ENCODE measurements at places on chromosomes 16 and 17.

- DNase-seq: no peak
Observed at GRCh38 chr16:56300242-56300623, 108.9 kb downstream of the GNAO1 start.

- no peak for DNase-seq
Observed at GRCh38 chr17:40461732-40462342, 18.6 kb downstream of the IGFBP4 start.

DNA sequence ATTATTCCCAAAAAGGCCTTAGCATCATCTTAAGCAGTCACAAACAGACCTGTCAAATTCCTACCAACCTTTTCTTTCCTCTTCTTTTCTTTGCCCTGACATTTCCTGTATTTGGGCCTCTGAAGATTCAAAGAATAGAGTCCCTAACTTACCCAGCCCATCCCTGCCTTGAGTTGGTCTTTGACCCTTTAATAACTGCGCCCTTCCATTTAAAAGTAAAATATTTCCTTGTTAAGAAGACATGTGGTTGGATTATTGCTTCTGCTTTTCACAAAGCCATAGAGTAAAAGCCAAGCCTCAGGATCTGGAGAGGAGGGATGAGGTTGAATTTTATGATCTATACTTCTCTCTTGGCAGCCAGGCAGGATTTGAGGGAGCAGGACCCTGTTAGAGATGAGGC is 13.2 kb upstream of the CCL23 start:
- DNase-seq: no peak

- DNase-seq: no peak
Observed at GRCh38 chr17:82350182-82351030, 8.6 kb upstream of the TEX19 start.

- DNase-seq: no peak
Observed at GRCh38 chr17:81573794-81574642, 21.9 kb upstream of the FAAP100 start.

DNA sequence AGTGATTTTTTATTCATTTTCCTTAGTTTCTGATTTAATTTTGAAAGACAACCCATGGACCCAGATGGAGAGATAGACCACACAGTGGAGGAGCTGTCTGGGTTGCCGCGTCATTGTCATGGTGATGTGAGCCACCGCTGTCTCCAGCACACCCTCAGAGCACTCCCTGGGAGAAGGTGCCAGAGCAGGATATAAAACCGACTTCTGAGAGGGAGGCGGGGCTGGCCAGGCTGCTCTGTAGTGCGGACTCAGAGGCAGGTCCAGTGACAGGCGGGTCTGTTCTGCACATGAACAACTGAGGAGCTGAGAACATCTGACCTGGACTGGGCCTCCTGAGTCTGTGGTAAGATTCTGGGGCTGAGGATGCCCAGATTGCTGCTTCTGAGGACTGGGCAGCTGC is 216.3 kb upstream of the NLRP1 start:
- DNase-seq: no peak

DNA sequence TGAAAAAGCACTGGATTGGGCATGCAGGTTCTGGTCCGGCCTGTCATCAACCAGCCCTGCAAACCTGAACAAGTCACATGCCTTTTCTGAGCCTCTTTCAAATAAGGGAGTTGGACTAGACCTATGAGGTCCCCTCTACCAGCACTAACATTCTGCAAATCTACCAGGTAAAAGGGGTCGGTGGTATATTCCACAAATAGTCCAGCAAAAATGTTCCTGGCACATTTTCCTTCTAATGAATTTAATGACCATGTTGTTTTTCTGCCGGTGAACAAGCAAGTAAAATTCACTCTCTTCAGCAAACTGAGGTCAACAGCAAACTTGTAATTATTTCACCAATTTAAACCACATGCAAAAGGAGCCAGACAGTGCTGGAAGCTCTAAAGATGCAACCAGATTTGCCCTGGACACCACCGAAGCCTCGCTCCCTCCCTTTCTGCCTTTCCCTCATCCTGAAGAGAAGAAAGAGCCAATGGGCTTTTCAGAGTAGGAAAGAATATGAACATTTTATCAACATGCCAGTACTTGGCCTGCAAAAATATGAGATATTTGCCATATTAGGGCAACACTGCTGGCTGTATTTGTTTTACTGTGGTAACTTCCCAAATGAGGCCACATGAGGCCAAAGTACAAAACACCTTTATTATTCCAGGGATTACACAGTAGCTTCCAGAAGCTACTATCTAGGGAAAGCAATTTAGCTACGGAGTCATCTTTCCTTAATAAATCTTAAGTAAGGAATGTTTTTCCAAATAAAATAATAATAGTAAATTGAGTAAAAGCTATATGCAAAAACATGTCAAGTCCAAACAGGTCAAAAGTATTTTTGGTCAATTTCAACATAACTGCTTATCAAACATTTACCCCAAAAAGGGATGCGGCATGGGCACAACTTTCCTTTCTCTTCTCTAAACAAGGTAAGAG is 45.0 kb downstream of the USP31 start:
- no peak for DNase-seq

- DNase-seq: no peak
Observed at GRCh38 chr17:74713171-74713755, 540 bp upstream of the CD300LF start.

DNA sequence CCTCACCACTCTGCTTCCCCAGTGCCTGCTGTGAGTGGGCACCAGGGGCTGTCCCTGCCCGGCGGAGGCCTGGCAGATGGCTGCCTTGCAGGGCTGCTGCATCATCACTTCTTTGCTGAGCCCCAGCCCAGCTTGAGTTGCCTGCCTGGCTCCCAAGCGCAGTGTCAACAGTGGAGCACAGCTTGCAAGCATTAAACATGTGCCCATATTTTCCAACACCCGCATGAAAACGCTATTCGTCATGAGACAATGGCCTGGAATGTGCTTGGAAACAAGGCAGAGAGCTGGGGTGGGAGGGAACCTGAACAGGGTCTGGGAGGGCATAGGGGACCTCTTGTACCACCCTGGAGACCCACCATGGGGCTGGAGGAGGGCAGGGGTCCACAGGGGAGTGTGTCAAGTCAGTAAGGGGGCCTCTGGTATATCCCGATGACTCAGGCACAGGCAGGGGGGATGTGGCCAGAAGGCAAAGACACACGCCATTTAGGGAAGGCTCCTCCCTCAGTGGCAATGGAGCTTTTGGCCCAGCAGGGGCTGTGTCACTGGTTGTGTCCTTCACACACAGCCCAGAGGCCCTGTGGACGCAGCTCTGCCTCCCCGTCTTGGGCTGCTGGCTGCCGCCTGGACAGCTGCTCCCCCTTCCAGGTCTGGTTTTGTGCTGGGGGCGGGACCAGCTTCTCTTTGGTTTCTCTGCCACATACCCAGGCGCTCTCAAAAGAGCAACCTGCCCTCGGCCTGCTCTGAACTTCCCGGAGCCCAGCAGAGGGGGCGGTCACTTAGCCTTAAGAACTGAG is 17.4 kb upstream of the MTSS2 start:
- DNase-seq: peak; percentile 83

DNA sequence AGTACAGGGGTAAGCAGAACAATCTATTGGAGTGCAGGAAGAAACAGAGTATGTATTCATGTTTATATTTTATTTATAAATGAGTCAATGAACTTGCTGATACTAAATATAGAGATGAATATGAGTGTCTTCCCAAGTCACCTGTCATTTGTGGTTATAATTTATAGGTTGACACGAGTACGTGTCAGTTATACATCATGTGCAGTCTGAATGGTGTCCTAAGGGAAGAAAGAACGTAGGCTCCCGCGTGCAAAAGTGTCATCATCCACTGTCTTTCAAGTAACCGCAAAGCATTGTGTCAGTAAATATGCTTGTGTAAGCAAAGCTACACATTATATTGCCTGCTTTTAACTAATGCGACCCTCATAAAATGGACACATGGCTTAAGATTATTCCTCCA is 786.1 kb downstream of the KCNJ2 start:
- no peak for DNase-seq

GRCh38 chr16:87956098-87956364 is 4.8 kb downstream of the BANP start:
- DNase-seq: no peak

DNA sequence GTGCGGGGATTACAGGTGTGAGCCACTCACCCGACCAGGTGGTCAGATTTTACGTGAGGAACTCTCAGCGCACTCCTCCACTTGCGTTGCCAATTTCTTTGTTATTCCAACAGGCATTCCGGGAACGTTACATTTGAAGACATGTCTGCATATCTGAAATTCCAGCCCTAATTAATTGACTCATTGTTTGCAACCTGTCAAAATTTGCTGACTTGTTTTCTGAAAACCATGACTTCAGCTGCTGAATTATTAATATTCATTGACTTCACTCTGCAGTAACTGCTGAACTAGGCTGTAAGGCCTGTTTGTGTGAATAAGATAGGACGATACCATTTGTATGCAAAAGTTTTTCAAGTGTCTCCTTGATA is 16.6 kb downstream of the G6PC1 start:
- DNase-seq: no peak

- DNase-seq: no peak
Observed at GRCh38 chr16:64375391-64375980, 746.4 kb downstream of the CDH11 start.

GRCh38 chr17:31339906-31340661 is 18.7 kb upstream of the EVI2A start:
- no peak for DNase-seq

DNA sequence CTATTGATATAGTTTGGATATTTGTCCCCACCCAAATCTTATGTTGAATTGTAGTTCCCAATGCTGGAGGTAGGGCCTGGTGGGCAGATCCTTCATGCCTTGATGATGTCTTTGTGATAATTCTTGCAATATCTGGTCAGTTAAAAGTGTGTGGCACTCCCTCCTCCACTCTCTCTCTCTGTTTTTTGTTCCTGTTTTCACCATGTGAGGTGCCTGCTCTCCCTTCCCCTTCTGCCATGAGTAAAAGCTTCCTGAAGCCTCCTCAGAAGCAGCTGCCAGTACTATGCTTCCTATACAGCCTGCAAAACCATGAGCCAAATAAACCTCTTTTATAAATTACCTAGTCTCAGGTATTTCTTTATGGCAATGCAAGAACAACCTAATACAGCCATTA is 47.3 kb downstream of the TOM1L2 start:
- no peak for DNase-seq

- DNase-seq: no peak
Observed at GRCh38 chr16:14015033-14015432, 56.1 kb upstream of the MRTFB start.

DNA sequence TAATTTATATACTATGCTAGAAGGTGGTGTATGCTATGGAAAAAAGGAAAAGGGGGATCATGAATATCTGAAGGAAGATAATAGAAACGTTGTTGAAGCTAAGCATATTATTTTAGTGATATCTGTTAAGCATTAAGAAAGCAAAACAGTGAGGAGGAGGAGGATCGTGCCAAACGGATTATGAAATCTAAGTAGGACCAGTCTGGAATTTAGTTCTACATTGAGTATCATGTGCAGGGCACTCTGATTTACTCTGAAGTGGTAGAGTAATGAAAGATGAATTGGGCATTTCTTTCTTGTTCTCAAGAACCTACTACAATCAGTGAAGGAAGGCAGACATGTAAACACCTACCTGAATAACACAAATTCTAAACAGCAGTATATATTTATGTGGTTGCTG is 195.3 kb downstream of the CYB561 start:
- DNase-seq: no peak

DNA sequence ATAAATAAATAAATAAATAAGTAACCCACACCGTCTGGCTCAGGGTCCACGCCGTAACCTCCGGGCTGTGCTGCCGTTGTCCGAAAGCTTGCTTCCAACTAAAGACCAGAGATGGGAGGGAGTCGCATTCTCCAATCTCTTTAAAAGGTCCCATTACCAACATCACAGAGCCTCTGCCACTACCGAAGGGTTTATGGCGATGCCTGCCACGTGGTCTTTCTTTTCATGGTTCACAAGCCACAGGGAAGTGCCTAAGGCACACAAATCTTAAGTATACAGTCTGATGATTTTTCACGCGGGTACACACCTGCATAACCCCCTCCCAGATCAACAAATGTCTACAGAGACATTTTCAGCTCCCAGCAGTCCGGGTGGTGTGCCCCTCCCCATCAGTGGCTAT is 1.4 kb downstream of the COTL1 start:
- DNase-seq: no peak

DNA sequence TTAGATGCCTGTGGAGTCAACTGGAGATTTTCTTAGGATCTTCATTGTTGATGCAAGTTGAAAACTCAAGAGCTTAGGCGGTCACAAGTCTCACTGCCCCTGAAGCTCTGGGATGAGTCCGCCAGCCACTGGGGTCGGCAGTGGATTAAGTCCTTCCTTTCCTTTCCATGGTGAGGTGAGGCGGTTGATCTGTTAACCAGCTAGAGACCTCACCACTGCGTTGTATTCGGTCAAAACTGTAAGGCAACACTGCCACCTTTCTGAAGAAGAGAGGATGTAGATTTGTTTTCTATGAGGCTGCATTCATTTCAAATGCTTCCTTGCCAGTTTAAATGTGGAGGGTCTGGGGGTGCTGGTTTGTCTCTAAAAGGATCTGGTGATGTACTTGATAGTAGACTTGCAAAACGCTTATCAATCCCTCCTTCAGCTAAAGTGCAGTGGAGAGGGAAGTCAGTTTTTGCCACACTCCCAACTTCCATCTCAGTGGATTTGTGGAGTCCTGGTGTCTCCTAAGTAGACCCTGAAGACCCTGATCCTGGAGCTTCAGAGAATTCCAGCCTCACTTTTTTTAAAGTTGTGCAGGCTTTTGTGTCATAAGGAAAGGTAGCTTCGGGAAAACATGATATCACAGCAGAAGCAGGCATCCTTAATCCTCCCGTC is 1.7 kb downstream of the MYOCD start:
- DNase-seq: peak; percentile 27

- DNase-seq: no peak
Observed at GRCh38 chr17:74874615-74875037, 1.8 kb upstream of the FDXR start.

DNA sequence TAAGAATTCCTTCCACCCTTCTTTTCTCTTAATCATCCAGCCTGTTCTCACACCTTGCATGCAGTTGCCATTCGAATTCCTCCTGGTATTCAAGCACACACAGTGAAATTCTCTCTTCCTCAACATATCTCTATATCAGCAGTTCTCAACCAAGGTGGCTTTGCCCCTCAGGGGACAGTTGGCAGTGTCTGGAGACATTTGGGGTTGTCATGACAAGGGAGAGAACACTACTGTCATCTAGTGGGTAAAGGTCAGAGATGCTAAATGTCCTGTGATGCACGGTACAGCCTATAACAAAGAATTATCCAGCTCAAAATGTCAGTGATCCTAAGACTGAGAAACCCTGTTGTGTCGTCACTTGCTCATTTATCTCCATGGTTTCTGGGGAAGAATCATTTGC is 94.8 kb upstream of the CPHXL start:
- no peak for DNase-seq
